Myocyte (in vitro differentiated cells): ENCODE measurements at places on chromosomes 16 and 17. TPM values are rescaled to one million over a fixed set of nuclear protein-coding genes. Genes with fewer than 3 reads are reported as not detected.

DNA sequence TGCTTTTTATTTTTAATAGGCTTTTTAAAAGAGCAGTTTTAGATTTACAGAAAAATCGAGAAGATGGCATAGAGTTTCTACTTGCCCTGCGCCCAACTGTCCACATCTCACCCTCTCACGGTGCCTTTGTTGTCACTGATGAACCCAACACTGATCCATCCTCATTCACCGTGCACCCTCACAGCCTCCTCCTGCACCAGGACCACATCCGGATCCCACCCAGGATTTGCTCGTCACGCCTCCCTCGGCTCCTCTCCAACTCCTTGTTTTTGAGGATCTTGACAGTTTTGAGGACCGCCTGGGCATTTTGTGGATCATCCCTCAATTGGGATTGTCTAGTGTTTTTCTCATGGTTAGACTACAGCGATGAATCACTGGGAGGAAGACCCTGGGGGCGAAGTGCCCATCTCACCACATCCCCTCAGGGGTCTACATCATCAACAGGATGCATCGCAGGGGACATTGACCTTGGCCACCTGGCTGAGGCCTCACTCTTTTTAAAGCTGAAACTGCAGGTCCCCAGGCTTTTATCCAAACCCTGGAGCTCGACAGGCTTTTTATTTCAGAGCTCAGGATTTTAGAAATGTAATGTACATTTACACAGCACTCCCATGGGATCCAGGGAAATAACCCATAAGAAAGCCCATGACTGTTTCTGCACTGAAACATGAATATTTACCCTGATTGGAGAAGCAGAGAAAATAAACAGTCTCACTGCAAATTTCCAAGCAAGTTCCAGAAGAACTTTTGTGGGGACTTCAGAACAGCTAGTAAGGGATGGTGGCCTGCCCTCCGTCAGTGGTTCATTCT, 71.8 kb upstream of the ZNF469 start:
- DNase-seq = no peak

DNA sequence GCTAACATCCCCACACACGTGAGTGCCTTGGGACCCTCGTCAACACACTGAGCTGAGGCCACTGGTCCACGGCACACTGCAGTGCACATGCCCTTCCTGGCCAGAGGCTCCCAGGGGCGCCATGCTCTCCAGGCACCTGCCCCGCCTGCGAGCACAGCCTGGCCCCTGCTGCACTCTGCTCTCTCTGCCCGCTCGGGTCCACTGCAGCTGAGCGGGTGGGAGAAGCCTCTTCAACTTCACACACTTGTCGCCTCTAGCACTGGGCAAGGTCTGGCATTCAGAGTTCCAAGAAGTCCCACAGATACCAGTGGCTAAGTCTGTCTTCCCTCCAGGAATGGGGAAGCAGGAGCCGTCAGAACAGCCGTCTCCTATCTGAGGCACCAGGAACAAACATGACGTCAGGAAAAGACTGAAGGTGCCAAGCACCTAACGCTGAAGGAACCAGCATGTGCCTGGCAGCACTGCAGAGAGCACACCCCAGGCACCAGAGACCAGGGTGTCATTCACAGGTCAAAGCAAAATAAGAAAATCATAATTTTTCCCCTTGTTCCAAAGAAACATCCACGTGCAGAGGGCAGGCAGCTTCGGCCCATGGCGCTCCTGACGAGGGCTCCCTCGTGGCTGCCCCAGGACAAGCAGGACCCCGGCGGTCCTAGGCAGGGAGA, 82.9 kb downstream of the ZNF778 start:
- peak; percentile 55 for DNase-seq

Gene TP53TG3C
- total RNA-seq = not detected in 2 replicates

GRCh38 chr17:62657690-62658089, 30.2 kb downstream of the MRC2 start:
- DNase-seq = no peak

Gene ARSG
- total RNA-seq = 4.9 and 15.0 TPM in 2 replicates

Gene KAT8
- total RNA-seq = 46.7 and 53.5 TPM in 2 replicates

Gene ARL17B
- total RNA-seq = 10.2 and 17.7 TPM in 2 replicates

- peak; percentile 61 for DNase-seq
Observed at GRCh38 chr16:25192096-25192495, 24.7 kb upstream of the AQP8 start.

DNA sequence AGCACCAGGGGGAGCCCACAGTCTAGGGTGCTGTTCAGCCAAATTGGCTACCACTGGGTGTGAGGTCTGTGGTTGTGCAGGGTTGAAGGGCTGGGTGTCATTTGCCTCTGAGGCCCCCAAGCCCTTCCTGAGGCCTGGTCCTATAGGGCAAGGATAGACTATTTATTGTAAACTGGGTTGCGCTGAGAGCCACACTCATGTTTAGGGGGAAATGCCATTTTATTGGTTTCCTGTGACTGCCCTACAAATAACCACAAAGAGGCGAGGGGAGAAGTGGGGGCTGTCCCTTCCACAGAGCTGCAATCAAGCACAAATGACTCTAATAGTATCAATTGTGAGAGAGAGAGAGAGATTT, 3.6 kb upstream of the ZCCHC14 start:
- no peak for DNase-seq

- DNase-seq = no peak
Observed at GRCh38 chr16:21264571-21265036, 13.5 kb downstream of the CRYM start.

Gene ZNF263
- 36.2 and 48.2 TPM in 2 replicates for total RNA-seq

- no peak for DNase-seq
Observed at GRCh38 chr17:83084621-83085056, 5.2 kb downstream of the METRNL start.
